Activated T-cell treated with anti-CD3 and anti-CD28 coated beads, Interleukin-2, amount 50 U/mL, for 48 hours (primary cell): ENCODE measurements at places on chromosomes 16 and 17.
A peak's percentile ranks its signal among the peaks of the same experiment; 100 is the strongest.

- DNase-seq = no peak
Observed at GRCh38 chr17:72401883-72402726, 281.3 kb downstream of the SOX9 start.

- peak; percentile 62 for DNase-seq
Observed at GRCh38 chr17:40485851-40486521, 15.4 kb downstream of the TNS4 start.

DNA sequence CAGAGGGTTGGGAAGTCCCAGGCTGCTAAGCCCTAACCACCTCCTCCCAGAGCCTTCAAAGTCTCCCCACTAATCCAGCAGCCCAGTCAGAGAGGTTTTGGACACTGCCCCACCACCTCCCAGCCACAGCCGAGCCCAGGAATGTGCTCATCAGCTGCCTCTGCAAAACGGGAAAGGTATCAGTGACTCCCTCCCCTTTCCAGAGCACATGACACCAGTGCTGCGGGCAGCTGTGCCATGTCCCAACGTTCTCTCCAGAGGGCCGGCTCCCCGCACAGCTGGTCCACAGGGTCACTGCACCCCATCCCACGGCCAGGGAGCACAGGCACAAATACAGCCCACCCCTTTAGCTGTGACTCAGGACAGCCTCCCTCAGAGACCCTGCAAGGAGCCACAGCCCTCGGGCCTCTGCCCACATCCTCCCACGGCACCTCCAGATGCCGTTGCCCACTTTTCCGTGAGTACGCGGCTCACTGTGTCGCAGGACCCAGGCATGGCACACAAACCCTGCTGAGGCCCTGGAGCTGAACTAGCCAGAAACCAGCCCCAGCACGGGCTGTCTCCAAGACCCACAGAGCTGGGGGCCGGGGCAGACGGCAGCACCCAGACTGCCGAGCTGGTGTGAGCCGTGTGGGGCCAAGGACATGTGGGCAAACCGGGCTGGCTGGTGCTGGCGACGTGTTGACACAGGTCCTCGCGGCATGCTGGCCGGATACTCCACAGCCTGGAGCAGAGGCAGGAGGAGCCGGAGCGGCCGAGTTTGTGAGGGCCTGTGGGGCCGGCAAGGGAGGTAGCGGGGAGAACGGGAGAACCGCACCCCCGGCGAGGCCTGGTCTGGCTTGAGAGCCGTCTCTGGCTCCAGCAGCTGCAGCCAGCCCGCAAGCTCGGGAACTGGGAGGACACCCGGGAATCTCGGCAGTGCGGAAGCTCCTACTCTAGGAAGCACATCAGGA, 6.3 kb upstream of the PPP1R27 start:
- no peak for DNase-seq

GRCh38 chr16:88599825-88600538, 29.8 kb downstream of the ZC3H18 start:
- no peak for DNase-seq

DNA sequence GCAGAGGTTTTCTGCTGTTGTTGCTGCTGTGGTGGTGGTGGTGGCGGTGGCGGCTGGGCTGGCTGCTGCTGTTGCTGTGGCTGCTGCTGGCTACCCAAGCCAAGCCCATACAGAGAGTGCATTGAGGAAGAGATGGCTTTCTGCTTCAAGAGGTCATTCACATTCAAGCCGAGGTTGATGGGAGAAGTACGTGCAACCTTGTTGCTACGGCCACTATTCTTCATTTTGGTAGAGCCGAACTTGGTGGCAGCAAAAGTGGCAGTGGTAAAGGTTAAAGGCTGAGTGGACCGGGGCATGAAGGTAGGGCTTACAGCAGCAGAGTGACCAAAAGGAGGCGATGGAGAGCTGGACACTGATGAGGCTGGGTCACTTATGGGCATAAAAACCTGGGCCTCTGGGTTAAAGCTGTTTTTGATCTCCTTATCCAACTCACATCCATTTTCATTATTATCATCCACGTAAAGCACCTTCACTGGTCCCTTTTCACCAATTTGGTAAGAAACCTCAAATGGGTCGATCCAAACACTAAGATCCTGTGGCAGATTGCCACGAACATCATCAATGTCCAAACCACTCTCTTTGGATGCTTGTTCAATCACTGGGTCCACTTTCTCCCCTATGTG, 2.8 kb downstream of the TOB1 start:
- DNase-seq = peak; percentile 70

- DNase-seq = no peak
Observed at GRCh38 chr16:24235806-24236205, 20.3 kb upstream of the CACNG3 start.

GRCh38 chr17:32772453-32773025, 104.4 kb downstream of the MYO1D start:
- DNase-seq = no peak

- no peak for DNase-seq
Observed at GRCh38 chr17:79892457-79893241, 53.4 kb upstream of the CBX4 start.

GRCh38 chr17:81073967-81074839, 39.3 kb downstream of the BAIAP2 start:
- no peak for DNase-seq

DNA sequence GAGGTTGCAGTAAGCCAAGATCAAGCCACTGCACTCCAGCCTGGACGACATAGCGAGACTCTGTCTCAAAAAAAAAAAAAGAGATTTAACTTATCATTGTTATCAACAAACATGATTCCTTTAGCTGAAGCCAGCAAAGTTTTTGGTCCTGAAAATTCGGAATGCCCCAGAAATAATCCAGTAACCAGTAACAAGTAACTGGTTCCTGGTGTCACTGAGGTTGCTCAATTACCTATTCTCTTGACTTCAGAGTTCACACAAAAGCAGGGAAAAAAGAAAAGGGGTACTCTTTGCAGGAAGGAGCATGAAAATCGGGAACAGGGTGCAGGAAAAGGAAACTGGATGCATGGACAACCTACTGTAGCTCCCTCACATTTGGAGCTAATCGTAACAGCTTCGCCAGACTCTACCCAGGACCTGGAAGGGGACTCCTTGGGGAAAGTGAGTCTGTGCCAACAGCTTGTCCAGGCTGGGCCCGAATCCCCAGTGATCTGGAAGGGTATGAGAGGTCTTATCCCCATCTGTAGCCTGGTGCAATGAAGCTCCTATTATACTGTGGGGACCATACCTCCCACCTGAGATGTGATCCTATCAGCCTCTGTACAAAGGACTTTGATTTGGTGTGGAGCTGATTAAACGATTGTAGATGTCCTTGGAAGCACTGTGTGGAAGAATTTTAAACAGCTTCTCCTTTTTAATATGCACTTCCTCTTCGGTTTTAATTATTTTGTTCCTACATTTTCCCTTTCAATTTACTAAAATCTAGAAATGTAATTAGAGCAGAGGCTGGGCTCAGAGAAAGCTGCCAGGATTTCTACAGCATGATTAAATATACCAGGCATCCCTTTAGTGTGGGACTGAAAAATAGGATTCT, 3.4 kb upstream of the SPOP start:
- no peak for DNase-seq

- no peak for DNase-seq
Observed at GRCh38 chr17:43560461-43561427, 14.6 kb upstream of the ETV4 start.

DNA sequence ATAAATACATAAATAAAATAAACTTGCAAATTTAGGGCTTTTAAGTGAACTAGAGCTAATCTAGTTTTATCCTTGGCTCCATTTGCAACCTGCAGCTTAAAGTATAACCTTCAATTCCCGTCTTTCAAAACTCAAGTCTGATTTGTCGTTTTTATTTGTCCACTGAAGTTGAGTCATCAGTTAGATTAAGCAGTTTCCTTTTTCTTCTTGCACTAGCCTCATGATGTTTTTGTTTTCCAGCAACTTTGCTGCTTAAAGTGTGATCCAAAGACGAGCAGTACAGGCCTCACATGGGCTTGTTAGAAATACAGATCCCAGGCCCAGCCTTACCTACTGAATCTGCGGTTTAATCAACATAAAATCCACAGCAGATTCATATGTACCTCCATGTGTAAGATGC, 13.8 kb downstream of the ARSG start:
- DNase-seq = no peak

GRCh38 chr16:66905633-66906539, 12.8 kb downstream of the CDH16 start:
- DNase-seq = no peak

- DNase-seq = no peak
Observed at GRCh38 chr16:78549366-78549765, 449.9 kb downstream of the WWOX start.

- DNase-seq = no peak
Observed at GRCh38 chr17:54891176-54891821, 9.4 kb upstream of the TOM1L1 start.

DNA sequence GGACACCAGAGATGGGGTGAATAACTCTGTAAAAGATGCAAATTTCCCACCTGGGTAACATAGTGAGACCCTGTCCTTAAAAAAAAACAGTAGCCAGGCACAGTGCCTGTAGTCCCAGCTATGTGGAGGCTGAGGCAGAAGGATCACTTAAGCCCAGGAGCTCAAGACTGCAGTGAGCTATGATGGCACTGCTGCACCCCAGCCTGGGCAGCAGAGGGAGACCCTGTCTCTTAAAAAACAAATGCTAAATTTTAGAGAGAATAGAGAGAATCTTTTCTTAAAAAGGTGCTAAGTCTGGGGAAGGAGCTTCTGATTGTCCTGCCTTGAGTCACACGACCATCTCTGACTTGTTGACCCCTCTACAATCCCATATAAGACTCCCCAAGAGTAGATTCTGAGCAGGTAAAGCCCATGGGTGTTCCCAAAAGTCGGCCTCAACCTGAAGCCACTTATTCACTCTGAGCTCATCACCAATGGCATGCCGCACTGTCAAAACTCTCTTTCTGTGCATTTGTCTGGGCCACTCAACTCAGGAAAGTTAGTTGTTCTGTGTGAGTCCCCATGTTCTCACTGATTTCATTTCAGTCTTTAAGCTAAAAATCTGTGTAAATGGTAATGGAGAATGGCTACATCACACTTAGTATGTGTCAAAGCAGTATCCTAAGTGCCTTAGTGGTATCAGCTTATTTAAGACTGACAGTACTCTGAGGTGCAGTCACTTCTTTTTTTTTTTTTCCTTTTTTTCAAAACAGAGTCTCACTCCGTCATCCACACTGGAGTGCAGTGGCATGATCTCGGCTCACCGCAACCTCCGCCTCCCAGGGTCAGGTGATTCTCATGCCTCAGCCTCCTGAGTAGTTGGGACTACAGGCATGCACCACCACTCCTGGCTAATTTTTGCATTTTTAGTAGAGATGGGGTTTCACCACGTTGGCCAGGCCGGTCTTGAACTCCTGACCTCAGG, 41.6 kb downstream of the PRKCB start:
- DNase-seq = peak; percentile 49

GRCh38 chr16:13134836-13135235, 233.4 kb downstream of the SHISA9 start:
- DNase-seq = no peak

GRCh38 chr17:29054835-29055234, 11.9 kb downstream of the PIPOX start:
- no peak for DNase-seq

DNA sequence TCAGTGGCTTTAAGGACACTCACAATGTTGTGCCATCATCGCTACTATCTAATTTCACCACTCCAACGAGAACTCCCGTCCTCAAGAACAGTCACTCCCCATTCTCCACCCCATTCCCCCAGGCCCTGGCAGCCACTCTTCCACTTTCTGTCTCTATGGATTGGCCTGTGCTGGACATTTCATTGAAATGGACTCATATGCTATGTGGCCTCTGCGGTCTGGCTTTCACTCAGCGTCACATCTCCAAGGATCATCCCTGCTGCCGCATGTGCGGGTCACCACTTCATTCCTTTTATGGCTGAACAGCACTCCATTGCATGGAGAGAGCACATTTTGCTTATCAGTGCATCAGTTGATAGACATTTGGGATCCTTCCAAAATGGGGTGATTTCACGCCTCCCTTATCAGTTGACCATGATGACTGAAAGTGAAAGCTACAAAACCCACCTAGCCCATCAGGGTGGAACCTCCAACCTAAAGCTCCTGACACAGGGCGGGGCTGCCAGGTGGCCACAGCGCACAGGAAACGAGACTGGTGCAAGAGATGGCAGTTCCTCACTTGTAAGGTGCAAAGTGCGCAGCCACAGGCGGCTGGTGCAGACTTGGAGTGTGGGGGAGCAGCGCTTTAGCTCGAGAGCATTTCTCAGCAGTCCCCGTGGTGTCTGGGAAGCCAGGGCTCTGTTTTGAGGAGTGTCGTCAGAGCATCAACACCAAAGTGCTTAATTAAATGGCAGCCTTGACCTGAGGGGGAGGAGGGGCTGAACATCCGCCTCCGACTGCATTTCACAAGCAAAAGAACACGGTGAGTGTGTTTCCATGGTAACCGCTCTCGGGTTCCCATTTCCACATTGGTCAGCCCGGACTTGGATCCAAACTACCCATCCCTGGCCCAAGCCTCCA, 23.8 kb downstream of the COTL1 start:
- DNase-seq = peak; percentile 80

GRCh38 chr17:57604771-57605674, 140.1 kb downstream of the CCDC182 start:
- peak; percentile 57 for DNase-seq

- DNase-seq = no peak
Observed at GRCh38 chr17:81694810-81695209, 8.4 kb upstream of the MRPL12 start.

DNA sequence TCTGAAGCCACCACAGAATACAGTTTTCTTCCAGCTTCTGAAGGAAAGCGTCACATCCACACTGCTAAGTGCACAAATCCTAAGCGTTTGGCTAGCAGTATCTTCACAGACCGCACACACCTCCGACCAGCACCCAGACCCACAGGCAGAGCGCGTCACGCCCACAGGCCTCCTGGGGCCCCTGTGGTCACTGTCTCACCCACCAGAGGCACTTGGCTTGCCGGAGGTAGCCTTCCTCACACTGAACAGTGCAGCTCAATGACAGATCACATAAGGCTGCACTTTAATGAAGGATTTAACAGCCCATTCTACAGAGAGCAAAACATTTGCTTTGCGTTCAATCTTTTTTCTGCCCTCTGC, 21.2 kb downstream of the SPHK1 start:
- no peak for DNase-seq

DNA sequence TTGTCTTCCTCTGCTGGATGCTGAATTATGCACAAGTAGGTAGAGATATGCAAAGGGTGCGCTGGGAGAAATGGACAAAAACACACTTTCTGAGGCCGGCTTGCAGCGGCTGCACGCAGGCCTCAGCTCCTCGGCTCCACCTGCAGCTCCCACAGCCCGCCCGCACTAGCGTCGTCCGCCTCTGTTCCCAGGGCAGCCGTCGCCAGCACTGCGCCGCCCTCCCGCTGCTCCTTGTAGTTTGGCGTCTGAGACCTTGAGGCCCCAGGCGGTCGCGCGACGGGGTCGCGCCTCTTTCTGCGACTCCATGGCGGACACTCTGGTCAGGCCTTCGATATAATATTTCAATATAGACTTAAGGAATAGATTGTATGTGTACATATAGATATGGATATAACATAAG, 24.8 kb downstream of the SLFN12 start:
- DNase-seq = no peak

- DNase-seq = peak; percentile 79
Observed at GRCh38 chr17:50919321-50920040, 53.3 kb upstream of the TOB1 start.

DNA sequence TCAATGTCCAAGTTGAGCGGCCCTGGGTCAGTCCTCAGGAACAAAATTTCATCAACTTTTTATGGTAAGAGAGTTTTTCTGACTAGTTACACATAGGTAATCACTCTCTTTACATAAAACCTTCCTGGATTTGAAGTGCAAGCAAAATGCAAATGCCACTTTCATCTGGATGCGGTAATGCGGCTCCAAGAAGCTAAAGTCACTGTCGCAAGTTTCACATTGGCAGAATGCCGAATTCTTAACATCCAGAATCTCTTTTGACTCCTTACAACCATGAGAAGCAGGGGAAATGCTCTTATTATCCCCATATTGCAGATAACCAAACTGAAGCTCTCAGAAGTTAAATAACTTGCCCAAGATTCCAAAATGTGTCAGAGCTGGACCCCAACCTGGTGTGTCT, 30.0 kb downstream of the MRPS23 start:
- no peak for DNase-seq
